Calu3 (cell line): ENCODE measurements at places on chromosomes 3 and 15. TPM values are rescaled to one million over a fixed set of nuclear protein-coding genes. Genes with fewer than 3 reads are reported as not detected.

DNA sequence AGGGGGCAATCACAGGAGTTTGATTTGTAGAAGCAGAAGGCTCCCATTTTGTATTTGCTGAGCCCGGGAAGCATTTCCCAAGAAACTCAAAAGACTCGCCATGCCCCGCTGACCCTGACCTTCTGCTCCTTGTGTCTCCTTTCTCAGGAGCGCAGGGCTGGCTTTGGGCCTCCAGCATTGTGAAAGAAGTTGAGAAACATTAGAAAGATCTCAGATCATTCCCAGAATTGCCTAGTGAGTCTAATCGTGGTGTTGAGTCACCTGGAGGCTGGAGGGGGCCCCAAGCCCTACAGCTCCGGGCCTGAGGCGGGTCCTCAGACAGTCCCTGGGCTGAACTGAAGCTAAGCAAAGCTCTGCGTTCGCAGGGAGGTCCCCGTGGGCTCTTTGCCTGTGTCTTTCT, 10.9 kb upstream of the PIGZ start:
- no peak overlapping the region for H3K4me3 ChIP-seq
- no peaks in the 10 kb centered on the region for H3K4me1 ChIP-seq
- no peaks in the 10 kb centered on the region for H3K36me3 ChIP-seq

PPP2R3A gene
- 45.6 and 64.8 TPM in 2 replicates for total RNA-seq

DNA sequence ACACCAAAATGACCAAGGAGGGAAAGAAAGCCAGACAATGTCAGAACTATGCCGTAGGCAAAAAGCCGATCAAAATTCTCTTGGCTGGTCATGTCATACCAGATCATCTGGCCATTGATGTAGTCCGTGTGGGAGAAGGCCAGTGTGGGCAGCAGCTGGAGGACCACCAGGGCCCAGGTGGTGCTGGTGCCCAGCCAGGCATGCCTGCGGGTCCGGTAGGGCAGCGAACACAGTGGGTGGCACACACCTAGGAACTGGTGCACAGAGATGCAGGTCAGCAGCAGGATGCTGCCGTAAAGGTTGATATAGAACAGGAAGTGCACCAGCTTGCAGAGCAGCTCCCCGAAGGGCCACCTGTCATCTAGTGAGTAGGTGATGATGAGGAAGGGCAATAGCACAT, 39.5 kb downstream of the MFSD1 start:
- H3K27me3 ChIP-seq: peaks cover 16% of the 10 kb centered on the region
- DNase-seq: no peak
- no peaks in the 10 kb centered on the region for H3K36me3 ChIP-seq
- H3K4me1 ChIP-seq: no peaks in the 10 kb centered on the region

DNA sequence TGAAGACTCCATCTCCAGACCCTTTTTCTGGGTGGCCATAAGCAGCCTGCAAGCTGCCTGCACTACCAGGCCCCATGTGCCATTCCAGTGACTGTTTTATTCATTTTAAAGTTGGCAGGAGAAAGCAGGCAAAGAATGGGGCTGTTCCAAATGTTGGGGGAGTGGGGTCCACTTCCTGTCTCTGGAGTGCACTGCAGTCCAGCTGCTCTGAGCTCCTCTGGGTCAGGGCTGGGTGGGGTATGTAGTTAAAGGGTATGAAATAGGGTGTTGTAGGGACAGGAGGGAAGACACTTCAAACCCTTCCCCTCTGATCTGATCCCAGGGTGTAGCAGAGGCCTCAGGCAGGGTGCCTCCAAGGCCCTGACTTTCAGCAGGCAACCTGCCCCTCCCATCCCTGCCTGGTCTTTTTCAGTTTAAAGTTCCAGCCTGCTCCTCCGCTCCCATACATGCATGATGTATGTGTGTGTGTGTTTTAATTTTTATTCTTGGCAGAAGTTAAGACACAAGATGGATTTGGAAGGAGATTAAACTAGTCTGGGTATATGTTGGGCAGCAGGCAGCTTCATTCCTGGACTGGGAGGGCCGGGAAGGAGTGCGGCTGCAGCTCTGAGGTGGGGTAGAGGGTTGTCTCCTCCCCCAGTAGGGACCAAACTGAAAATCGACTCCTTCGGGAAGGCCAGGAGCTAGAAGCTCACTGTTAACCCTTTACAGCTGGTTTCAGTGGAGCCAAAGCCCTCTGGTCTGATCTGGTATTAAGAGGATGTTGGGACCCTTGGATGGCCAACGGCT, 17.3 kb downstream of the BOC start:
- peaks cover 13% of the 10 kb centered on the region for H3K4me1 ChIP-seq
- no peaks in the 10 kb centered on the region for H3K36me3 ChIP-seq
- no peak overlapping the region for H3K27ac ChIP-seq
- DNase-seq: no peak
- H3K4me3 ChIP-seq: no peak overlapping the region

DNA sequence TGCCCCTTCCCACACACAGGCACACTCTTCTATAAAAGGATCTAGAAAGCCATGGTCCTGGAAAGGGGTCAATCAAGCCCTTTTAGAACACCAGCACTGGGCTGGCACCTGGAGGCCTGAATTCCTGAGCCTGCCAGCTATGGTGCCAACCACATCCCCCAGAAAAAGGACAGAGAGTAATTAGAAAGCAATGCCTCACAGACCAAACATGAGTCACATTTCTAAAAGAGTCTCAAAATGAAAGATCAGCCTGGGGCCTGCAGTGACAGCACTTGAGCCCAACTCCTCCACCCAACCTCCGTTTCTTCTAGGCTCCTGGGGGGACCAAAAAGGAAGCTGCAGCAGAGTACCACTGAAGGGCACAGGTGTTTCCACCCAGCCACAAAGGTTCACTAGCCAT, 14.1 kb downstream of the MYLK start:
- H3K36me3 ChIP-seq: no peaks in the 10 kb centered on the region
- no peak overlapping the region for H3K27ac ChIP-seq
- H3K4me3 ChIP-seq: no peak overlapping the region
